Left ventricle myocardium inferior (tissue), 1 donor: ENCODE measurements at places on chromosomes 1 and 21. TPM values are rescaled to one million over a fixed set of nuclear protein-coding genes. Genes with fewer than 3 reads are reported as not detected.

- DNase-seq, result no peak
Observed at GRCh38 chr1:10989095-10989494, 23.4 kb upstream of the TARDBP start.

DNA sequence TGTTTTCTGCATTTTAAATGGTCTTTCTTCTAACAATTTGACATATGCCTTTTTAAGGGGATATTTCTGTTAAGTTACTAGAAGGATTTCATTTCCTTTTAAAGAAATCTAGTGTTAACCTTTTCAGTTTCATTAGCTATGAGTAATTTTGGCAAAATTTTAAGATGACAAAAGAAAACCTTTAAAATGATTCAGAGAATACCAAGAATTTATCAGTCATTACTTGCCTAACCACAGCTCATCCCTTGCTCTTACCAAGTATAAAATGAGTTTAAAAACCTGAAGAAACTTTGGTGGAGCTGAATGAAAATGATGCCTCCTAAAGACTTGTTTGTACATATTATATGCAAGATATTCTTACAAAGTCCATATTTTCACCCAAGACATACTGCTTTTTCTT is 101.7 kb downstream of the NEK7 start:
- no peak for DNase-seq

Gene E2F2
- 0.16 TPM for total RNA-seq

DNA sequence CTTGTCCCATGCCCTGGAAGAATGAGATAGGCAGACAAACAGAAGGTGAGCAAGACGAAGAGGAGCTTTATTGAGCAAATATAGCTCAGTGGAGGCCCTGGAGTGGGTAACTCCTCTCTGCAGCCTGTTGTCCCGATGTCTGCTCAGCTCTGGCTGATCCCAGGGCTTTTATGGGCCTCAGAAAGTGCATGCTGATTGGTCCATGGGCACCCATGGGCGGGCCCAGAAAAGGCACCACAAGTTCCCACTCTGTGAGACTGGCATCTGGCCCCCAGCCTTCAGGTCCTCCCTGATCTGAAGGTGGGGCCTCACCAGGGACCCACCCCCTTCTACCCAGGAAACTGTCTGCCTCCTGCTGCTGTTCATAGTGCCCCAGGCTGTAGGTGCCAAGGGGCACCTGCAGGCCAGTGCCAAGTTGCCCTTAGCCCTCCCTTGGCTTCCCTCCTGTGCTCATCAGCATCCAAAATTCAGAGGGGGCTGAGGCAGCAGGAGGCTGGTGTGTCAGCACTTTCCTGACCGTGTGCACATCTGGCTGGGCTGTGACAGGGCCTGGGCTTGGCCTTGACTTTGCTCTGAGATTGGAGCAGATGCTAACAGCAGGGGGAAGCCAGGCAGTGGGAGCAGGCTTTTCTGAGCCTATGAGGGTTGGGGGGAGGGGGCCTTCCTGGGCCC is 35.4 kb downstream of the ACTL8 start:
- DNase-seq, result no peak

GRCh38 chr1:85394130-85394529 is 70.8 kb downstream of the DDAH1 start:
- no peak for DNase-seq

- DNase-seq, result no peak
Observed at GRCh38 chr1:169288011-169288414, 79.6 kb downstream of the NME7 start.

Gene SPATA17
- 1.2 TPM for total RNA-seq

- peak; percentile 82 for DNase-seq
Observed at GRCh38 chr1:59393211-59394180, 96.6 kb downstream of the FGGY start.

- DNase-seq, result no peak
Observed at GRCh38 chr1:240111558-240111957, 19.9 kb downstream of the FMN2 start.

Gene CD2
- total RNA-seq, result 0.36 TPM
